ENCODE measurements at places on chromosomes 1 and 21.

GRCh38 chr1:181397845-181398244 lies 85.5 kb upstream of the CACNA1E start:
- DNase-seq = no peak

DNA sequence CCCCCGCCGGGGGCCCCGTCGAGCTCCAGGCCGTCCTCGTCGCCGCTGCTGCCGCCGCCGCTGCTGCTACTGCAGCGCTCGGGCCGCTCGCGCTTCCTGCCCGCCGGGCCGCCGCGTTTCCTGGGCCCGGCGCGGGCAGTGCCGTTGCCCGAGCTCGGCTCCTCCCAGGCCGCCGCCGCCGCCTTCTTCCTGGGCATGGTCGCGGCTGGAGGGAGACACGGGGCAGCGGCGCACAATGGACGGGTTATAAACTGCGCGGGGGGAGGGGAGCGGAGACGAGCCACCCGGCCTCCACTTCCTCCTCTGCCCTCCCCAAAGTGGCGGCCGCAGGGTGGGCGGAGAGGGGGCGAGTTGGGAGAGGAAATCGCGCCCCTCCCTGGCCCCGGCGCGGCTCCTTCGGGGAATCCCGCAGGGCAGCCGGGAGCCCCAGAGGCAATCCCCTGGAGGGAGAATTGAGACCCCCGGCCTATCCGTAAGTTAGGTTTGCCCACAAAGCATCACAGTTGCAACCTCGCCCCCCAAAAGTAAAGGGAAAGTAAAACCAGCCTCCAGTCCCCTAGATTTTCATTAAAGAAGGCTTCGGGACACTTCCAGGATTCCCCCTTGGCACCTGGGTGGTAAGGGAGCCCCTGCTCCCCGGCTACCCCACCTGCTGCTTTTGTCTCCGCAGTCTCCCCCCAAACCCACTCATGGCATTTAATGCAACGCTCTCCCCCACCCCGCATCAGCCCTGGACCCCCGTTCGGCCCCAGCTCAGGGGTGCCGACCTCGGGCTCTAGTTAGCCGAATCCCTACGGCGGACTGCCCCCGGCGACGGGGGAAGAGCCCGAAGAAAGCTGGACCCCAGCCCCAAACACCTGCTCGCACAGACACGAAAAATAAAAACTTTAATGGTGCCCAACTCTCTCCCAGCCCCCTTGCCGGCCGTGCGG lies 893 bp downstream of the RCC2 start:
- peak; percentile 83 for DNase-seq

- DNase-seq = no peak
Observed at GRCh38 chr1:19414515-19415121, 70.7 kb downstream of the CAPZB start.

DNA sequence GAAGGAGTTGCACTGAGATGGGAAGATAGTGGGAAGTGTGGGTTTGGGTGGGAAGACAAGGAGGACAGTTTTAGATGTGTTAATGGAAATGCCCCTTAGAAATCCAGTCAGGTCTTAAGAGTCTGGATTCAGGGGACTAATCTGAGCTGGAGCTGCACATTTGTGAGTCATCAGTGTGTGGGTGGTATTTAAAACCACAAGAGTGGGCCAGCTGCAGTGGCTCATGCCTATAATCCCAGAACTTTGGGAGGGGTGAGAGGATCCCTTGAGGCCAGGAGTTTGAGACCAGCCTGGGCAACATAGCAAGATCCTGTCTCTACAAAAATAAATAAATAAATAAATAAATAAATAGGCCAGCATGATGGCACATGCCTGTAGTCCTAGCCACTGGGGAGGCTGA lies 40.9 kb upstream of the SLC6A9 start:
- DNase-seq = no peak

DNA sequence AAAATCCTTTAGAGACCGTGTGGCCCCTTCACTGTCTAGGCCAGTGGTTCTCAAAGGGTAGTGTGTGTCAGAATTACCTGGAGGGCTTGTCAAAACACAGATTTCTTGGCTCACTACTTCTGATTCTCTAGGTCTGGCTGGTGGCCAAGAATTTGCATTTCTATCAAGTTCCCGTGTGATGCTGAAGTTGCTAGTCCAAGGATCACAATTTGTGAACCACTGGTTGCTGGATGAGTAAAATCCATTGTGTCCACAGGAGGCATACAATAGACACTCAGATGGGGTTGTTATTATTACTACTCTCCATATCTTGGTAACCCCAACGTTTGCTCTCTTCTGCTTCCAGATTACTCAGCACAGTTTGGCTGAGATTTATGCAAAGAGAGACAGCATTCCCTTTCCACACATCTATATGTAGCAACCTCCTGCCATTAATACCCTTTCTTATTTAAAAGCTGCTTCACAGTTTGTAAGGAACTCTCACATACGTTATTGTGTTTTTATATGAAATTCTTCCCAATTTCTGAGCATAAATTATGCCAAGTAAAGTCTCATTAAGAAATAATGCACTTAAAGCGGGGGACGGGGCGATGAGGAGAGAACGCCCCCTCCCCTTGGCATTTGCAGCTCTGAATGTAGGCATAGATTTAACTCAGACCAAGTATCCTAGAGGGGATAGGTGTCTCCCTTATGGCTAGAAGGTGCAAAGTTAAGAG lies 720 bp upstream of the TMCC2 start:
- no peak for DNase-seq

DNA sequence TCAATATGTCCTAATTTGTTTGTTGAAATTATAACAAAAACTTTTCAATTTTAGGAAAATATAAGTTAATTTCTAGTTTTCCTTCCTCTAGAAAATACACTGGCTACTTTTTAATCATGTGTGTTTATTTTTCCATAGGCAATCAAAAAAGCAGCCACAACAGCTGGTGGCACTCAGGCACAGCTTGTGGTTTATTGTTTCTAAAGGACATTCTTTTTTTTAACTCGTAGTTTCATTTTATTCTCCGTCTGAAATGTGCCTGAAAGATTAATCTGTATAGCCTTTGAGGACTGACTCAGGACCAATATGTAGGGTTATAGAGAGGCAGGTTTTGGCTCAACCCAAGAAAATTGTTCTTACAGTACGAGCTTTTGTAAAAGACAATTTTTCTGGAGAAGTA lies 20.7 kb upstream of the STX12 start:
- no peak for DNase-seq

GRCh38 chr1:243962541-243962940 lies 88.5 kb upstream of the ZBTB18 start:
- no peak for DNase-seq

GRCh38 chr1:17908945-17909344 lies 153.8 kb downstream of the ACTL8 start:
- no peak for DNase-seq

GRCh38 chr21:15986277-15986676 lies 256.5 kb downstream of the USP25 start:
- DNase-seq = no peak

GRCh38 chr1:155977690-155978324 lies 540 bp downstream of the ARHGEF2 start:
- DNase-seq = peak; percentile 77

DNA sequence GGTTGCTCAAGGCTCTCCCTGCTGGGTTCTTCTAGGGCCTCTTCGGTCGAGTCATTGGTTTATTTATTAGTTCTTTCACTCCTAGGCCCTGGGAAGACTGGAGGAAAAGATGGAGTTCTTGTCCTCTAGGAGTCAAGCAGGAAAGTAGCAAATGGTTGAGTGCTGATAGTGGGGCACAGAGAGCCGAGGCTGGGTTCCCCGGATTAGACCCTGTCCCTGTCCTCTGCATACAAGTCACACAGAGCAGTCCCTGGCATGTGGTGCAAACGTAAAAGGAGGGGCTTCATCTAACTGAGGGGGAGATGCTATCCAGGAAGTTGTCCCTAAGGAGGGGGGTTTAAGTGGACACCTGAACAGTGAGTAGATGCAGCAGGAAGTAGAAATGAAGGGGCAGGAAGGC lies 19.2 kb upstream of the KCNE2 start:
- DNase-seq = no peak

- no peak for DNase-seq
Observed at GRCh38 chr1:45266151-45266801, 59.9 kb upstream of the ZSWIM5 start.

GRCh38 chr1:231053493-231054162 lies 13.6 kb upstream of the FAM89A start:
- DNase-seq = no peak

DNA sequence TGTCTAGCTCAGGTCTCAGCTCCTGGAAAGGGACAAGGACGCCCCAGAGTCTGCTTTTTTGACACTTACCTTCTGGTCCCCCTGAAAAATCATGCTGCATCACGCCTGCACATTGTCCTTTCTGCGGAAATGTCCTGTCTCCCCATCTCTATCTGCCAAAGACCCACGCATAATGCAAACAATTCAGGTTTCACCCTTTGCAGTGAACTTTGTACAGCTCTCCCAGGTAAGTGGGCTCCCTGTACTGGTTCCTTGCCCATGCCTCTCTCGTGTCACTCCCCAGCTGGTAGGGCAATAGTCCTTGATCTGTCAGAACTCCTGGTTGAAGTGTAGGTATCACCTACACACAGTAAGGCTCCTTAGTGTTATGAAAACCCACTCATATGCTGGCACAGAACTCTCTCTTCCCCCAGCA lies 102.9 kb upstream of the IRF2BP2 start:
- no peak for DNase-seq

DNA sequence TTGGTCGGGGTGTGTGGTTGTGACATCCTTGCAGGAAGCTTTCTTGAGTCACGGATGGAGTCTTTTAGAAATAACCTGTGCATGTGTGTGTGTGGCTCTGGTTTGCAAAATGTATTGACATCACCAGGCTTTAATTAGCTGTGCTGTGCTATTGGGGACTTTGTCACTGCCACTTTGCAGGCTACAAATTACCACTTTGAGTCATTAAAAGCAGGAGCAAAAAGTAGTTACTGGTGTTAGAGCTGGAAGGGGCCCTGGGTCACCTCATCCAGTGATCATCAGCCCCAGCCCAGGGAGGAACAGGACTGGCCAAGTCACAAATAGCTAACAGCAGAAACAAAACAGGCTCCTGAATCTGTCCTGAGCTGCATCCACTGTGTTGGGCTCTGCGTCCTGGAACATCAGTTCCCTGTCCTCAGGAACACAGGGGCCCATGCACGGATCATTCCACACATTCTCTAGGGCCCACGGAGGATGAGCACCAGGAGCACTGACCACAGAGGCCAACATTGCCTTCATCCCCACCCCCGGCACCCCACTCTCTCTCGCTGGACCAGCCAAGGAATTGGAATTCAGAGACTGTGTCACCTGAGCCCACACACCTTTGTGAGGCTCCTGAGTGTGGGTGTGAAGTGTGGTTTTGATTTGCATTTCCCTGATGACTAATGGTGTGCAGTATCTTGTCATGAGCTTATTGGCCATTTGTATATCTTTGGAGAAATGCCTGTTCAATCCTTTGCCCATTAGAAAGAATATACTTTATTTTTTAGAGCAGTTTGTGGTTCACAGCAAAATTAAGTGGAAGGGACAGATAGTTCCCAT lies 280.1 kb upstream of the C1orf174 start:
- no peak for DNase-seq

DNA sequence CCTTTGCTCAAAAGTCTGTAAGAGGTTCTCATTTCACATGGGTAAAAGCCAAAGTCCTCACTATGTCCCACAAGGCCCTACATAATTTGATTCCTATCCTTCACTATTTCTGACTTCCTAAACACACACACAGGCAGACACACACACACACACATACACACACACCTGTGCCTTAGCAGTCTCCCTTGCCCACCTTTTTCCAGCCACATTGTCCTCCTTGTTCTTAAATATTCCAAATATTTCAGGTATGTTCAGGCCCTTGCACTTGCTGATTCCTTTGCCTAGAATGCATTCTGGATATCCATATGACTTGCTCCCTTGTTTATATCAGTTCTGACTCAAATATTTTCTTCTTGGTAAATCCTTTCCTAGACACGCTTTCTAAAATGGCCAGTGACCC lies 54.6 kb downstream of the NTNG1 start:
- DNase-seq = no peak

DNA sequence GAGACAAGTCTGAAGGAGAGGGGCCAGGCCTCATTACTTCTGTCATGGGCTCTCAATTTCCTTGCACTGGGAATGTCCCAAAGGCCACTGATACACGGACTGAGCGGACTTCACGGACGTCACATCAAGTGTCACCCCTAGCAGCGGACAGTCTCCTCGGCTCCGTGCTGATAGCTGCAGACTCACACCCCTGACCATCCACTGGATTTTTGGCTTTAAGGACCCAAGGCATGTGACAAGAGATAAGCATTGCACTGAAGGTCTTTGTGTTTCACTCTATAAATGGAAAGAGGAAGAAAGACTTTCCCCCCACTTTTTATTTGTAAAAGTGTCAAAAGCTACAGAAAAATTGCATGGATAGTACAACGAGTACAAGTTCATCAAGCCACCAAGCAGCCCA lies 200.4 kb upstream of the FGGY start:
- DNase-seq = no peak

GRCh38 chr21:39690454-39690853 lies 54.5 kb upstream of the IGSF5 start:
- DNase-seq = no peak

GRCh38 chr1:209783386-209783785 lies 973 bp downstream of the C1orf74 start:
- DNase-seq = no peak

- DNase-seq = peak; percentile 84
Observed at GRCh38 chr1:1778663-1779319, 521 bp upstream of the NADK start.

DNA sequence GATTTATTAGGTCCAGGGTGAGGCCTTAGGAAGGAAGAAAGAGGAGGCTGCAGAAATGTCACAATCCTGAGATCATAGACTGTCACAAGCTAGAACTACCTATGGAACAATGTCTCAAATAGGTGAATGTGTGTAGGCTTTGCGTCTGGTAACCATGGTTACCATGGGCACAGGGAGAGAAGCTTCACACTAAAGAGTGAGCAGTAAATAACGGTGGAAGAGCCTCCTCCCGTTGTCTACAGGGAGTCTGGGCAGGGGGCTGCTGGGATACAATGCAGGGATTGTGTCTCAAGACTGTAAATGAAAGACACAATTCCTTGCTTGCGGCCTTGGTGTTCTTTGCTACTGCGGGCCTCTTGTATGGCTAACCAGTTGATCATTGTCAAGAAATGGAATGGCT lies 28.2 kb upstream of the KCNJ6 start:
- DNase-seq = no peak

DNA sequence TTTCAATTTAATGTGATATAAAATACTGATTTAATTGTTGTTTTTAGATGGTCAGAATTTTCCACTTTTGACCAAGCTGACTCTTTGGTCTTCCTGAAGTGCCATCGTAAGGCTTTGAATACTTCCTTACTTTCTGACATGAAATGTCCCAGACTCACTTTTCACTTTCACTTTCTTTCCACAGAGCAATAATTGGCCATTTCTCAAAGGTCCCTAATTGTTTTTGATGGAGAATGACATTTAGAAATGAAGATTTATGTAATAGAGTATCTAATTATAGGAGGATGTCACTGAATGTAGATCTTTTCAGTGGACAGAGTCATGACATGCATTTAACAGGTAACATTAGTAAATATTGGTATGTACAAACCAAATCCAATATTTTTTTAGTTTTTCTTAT lies 1141.6 kb downstream of the KCNT2 start:
- no peak for DNase-seq

GRCh38 chr1:43573066-43573800 lies 42.5 kb downstream of the PTPRF start:
- DNase-seq = no peak
